ENCODE measurements at places on chromosomes 7 and 10. TPM values are rescaled to one million over a fixed set of nuclear protein-coding genes. Genes with fewer than 3 reads are reported as not detected.

GRCh38 chr7:153584132-153584531, 468.1 kb upstream of the DPP6 start:
- no peak for DNase-seq
- no peaks in the 10 kb centered on the region for H3K36me3 ChIP-seq
- no peak overlapping the region for H3K4me3 ChIP-seq
- H3K27me3 ChIP-seq: no peaks in the 10 kb centered on the region
- H3K4me1 ChIP-seq: no peaks in the 10 kb centered on the region
- no peak overlapping the region for H3K27ac ChIP-seq

CDC14C gene
- 0.29 TPM for total RNA-seq

LAMTOR4 gene
- total RNA-seq: 63.7 TPM

DNA sequence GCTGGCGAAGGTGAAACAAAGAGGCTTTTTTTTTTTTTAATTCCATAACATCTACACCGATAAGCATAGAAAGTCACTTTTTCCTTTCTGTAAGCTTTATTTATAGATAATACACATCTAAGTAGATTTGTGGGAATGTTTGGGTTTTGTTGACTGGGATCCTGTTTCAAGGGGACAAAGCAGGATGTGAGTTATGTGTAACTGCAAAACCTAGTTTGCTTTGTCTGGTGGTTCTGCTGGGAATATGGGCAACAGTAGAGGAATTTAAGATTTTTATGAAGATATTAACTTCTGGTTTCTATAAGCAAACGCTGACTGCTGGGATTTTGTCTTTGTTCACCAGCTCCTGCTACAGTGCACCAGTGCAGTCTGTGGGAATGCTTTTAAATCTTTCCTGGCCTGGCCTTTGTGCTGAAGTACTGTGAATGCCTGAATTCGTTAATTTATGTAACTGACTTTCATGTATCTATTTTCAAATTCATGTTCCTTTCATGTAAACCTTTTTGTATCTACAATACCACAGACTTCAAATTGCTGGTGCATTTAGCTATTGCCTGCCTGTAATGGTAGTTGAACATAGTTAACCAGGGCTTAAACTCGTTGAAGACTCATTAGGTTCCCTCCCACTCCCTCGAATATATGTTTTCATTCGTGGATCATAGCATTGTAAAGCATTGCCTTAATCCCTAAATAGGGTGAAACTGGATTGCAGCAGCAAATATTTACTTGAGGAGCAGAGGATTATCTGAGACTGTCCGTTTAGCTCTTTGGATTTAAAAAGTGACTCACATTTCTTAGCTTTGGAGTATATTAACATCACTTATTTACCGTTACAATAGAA, 1.5 kb downstream of the KLHL7 start:
- H3K4me1 ChIP-seq: peaks cover 17% of the 10 kb centered on the region
- no peaks in the 10 kb centered on the region for H3K36me3 ChIP-seq
- H3K27me3 ChIP-seq: no peaks in the 10 kb centered on the region
- peak overlapping the region; percentile 99 for H3K4me3 ChIP-seq
- no peak for DNase-seq
- peak overlapping the region; percentile 86 for H3K27ac ChIP-seq

DNA sequence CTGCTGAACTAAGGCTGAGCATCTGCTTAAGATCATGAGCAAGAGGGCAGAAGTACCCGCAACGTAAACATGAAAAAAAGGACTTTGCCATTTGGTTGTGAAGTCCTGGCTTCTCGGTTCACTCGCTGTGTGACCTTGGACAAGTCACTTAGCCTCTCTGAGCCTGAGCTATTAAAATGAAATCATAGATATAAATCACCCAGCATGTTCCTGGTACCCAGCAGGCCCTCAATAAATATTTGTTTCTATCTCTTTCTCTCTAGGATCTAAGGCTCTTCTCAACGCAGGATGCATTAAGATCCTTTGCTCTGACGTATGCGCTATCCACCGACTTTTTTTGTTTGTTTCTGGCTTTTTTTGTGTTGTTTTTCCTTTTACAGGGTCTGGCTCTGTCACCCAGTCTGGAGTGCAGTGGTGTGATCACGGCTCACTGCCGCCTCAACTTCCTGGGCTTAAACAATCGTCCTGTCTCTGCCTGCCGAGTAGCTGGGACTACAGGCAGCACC, 6.7 kb downstream of the HIP1 start:
- DNase-seq: no peak
- peak overlapping the region; percentile 79 for H3K27ac ChIP-seq
- H3K4me1 ChIP-seq: peaks cover 34% of the 10 kb centered on the region
- H3K27me3 ChIP-seq: no peaks in the 10 kb centered on the region
- H3K36me3 ChIP-seq: no peaks in the 10 kb centered on the region

CYP2C8 gene
- total RNA-seq: 0.29 TPM

DNA sequence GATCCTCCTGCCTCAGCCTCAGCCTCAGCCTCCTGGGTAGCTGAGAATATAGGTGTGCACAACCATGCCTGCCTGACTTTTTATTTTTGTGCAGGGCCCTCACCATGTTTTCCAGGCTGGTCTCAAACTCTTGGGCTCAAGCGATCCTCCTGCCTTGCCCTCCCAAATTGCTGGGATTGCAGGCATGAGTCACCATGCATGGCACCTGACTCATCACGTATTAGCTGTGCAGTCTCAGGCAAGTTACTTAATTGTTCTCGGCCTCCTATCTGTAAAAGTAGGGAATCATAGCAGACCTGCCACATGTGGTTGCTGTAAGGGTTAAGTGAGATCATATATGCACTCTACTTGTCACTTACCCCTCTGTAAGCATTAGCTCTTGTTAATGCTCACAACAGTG, 117.2 kb downstream of the ANLN start:
- no peak for DNase-seq
- H3K4me1 ChIP-seq: no peaks in the 10 kb centered on the region
- H3K27me3 ChIP-seq: peaks cover 2% of the 10 kb centered on the region
- no peaks in the 10 kb centered on the region for H3K36me3 ChIP-seq

C10orf62 gene
- 0.36 TPM for total RNA-seq

DNA sequence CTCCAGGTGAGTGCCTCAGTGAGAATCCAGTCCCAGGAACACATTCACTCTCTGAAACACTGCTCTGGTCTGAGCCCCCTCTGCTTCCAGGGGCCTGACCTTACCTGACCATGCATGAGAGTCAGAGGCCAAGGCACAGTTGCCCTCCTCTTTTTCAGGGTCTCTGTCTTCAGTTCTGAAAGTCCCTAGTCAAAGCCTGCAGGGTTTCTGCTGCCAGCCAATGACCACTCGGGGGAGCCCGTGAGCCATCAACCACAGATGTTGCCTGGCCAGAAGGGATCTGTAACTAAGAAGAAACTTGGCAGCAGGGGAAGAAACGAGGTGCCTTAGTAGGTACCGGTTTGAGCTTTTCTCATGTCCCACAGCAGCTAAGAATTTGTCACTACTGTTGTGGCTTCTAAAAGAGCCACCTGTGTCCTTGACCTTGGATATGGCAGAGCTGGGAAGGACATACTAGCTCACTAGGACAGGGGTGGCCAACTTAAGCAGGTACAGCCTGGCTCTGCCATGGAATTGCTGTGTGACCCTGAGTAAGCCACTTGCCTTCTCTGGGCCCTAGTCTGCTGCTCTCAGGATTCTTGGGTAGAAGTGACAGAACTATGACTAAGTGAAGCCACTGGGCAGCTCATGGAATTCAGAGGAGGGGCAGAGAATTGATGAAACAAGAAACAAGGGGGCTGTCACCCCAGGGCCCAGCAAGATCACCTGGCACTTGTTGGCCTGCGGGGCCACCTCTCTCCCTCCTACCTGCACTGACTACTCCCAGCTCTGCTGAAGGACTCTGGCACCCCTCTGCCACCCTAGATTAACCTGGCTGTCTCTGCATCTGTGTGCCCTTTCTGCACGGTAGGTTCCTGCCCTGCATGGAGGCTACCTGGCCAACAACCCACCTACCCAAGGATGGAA, 83.8 kb upstream of the GPR26 start:
- H3K36me3 ChIP-seq: no peaks in the 10 kb centered on the region
- peak; percentile 92 for DNase-seq
- H3K4me3 ChIP-seq: no peak overlapping the region
- no peak overlapping the region for H3K27ac ChIP-seq
- no peaks in the 10 kb centered on the region for H3K4me1 ChIP-seq

DNA sequence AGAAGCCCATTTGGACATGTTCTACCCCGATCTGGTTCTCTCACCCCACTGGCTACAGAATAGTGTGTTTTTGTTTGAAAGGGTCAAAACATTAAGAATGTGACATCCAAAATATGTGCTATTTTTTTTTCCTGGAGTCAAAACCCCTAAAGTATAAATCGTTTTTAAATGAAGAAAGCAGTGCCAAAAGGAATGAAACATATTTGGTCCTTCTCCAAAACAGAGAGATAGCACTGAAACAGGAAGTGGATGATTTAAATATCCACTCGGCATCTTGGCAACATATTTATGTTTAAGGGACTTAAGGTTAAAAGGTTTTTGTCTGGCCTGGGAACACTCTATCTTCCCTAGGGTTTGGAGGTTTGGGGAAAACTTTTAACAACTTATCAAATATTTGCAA, 32.3 kb downstream of the CALD1 start:
- peaks cover 71% of the 10 kb centered on the region for H3K36me3 ChIP-seq
- peaks cover 74% of the 10 kb centered on the region for H3K4me1 ChIP-seq
- H3K27me3 ChIP-seq: no peaks in the 10 kb centered on the region

GRCh38 chr7:153835103-153835502, 217.1 kb upstream of the DPP6 start:
- no peaks in the 10 kb centered on the region for H3K27me3 ChIP-seq
- H3K27ac ChIP-seq: no peak overlapping the region
- DNase-seq: no peak
- no peaks in the 10 kb centered on the region for H3K36me3 ChIP-seq

PRSS37 gene
- not detected for total RNA-seq

GRCh38 chr10:84842593-84842992, 514.2 kb downstream of the CCSER2 start:
- H3K4me3 ChIP-seq: no peak overlapping the region
- no peaks in the 10 kb centered on the region for H3K36me3 ChIP-seq
- no peaks in the 10 kb centered on the region for H3K4me1 ChIP-seq
- no peaks in the 10 kb centered on the region for H3K27me3 ChIP-seq
- no peak overlapping the region for H3K27ac ChIP-seq
- DNase-seq: no peak

DNA sequence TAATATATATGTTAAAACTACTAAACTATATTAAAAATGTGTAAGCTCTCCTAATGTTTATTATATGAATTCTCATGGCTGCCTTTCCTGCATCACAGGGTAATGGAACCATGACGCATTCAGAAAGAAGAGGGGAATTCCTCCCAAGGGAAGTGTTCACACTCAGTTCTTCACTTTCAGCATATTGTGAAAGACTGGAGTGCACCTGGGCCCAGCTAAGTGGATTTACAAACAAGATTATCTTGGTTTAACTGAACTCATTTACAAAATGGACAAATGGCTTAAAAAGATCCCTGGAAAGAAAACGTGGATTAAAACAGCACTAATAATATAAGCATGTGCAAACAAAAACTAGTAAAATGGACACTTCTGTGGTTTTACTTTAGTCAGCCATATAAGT, 149.8 kb downstream of the DOCK4 start:
- H3K36me3 ChIP-seq: no peaks in the 10 kb centered on the region
- no peak overlapping the region for H3K4me3 ChIP-seq
- no peak for DNase-seq
- no peaks in the 10 kb centered on the region for H3K4me1 ChIP-seq

DNA sequence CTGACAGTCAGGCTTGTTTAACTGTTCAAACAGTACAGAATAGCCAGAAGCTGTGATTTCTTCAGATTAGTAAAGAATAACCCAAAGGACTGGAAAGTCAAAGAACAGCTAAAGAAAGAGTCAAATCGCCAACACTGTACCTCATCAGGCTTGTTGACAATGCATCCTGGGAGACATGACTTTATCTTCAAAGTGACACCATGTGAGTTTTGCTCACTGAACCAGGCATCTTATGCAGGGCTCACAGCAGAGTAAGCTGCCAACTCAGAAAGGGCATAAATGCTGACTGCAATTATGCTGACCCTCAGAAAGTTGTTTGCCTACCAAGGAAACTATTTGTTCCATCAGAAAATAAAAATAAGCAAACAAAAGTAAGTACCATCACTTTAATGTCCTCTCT, 96.4 kb downstream of the MAGI2 start:
- H3K27ac ChIP-seq: no peak overlapping the region
- H3K4me1 ChIP-seq: no peaks in the 10 kb centered on the region
- DNase-seq: no peak
- H3K27me3 ChIP-seq: no peaks in the 10 kb centered on the region
- H3K36me3 ChIP-seq: no peaks in the 10 kb centered on the region
- no peak overlapping the region for H3K4me3 ChIP-seq

GRCh38 chr10:125692196-125692595, 9.2 kb upstream of the TEX36 start:
- peaks cover 7% of the 10 kb centered on the region for H3K27me3 ChIP-seq
- H3K36me3 ChIP-seq: no peaks in the 10 kb centered on the region
- no peak for DNase-seq
- peak overlapping the region; percentile 64 for H3K27ac ChIP-seq
- H3K4me3 ChIP-seq: no peak overlapping the region
- H3K4me1 ChIP-seq: peaks cover 42% of the 10 kb centered on the region

- no peak overlapping the region for H3K27ac ChIP-seq
- H3K4me3 ChIP-seq: no peak overlapping the region
- DNase-seq: no peak
- no peaks in the 10 kb centered on the region for H3K27me3 ChIP-seq
Measured at GRCh38 chr10:77422491-77423338, 214.9 kb downstream of the KCNMA1 start.

MSS51 gene
- total RNA-seq: 2.4 TPM

KMT2C gene
- 43.0 TPM for total RNA-seq

GRCh38 chr7:63900394-63901203, 98.0 kb upstream of the ZNF722 start:
- no peak overlapping the region for H3K27ac ChIP-seq
- no peak overlapping the region for H3K4me3 ChIP-seq
- H3K36me3 ChIP-seq: no peaks in the 10 kb centered on the region

SLC26A5 gene
- not detected for total RNA-seq

TWNK gene
- total RNA-seq: 3.2 TPM

INA gene
- 0.29 TPM for total RNA-seq

DNA sequence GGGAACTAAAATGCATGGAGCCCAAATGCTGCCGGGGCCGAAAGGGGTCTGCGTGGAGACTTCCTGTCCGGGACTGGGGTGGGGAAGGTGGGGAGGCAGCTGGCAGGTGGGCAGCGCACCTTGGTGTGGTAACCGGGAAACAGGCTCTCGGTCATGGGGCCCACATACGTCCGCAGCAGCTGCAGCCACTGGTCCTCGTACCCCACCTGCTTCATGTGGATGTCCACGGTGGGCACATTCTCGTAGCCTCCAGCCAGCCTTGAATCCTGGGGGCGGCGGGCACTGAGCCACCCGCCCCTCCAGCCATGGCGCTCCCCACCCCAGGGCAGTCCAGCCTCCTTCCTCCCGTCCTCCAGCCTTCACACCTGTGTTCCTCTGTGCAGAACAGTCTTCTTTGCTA, 6.6 kb upstream of the MOGAT3 start:
- no peak overlapping the region for H3K4me3 ChIP-seq
- peaks cover 31% of the 10 kb centered on the region for H3K36me3 ChIP-seq
- no peak overlapping the region for H3K27ac ChIP-seq
- H3K4me1 ChIP-seq: no peaks in the 10 kb centered on the region
- DNase-seq: peak; percentile 79

DNA sequence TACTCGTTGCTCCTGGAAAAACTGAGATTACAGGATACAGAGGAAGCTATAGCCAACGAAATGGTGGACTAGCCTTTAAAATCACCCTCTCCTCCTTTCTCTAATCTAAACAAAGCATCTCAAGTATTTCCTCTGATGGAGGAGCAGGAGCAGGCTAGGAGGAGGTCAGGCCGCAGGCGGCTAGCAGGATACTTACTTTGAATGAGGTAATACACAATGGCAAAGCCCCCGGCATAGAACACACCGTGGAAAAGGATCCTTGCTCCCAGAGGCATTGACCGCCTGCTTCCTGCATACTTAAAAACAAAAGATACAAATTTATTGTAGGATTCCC, 64.4 kb downstream of the STK17A start:
- H3K27me3 ChIP-seq: no peaks in the 10 kb centered on the region
- no peak for DNase-seq
- peaks cover 68% of the 10 kb centered on the region for H3K4me1 ChIP-seq
- peak overlapping the region; percentile 97 for H3K27ac ChIP-seq
- peak overlapping the region; percentile 42 for H3K4me3 ChIP-seq
